Esophagus squamous epithelium (tissue), 5 donors: ENCODE measurements at places on chromosomes 11 and 22. TPM values are rescaled to one million over a fixed set of nuclear protein-coding genes. Genes with fewer than 3 reads are reported as not detected.

DNA sequence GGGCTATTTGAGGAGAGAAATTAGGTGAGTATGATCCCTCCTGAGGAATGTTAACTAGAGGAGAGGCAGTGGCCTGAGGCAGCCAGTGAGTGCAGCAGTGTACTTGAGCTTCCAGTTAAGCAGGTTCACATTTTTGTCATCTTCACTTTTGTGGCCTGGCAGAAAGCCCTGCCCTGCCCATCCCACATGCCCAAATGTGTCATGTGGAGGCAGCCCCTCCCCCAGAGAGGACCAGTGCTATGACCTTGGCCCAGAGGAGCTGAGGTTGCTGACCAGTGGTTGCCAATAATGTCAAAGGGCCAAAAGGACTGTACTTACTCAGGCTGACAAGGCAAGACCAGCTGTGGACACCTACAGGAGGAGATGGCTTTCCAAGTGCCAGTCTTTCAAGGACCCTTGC, 17.6 kb upstream of the GRK2 start:
- no peak for DNase-seq

DNA sequence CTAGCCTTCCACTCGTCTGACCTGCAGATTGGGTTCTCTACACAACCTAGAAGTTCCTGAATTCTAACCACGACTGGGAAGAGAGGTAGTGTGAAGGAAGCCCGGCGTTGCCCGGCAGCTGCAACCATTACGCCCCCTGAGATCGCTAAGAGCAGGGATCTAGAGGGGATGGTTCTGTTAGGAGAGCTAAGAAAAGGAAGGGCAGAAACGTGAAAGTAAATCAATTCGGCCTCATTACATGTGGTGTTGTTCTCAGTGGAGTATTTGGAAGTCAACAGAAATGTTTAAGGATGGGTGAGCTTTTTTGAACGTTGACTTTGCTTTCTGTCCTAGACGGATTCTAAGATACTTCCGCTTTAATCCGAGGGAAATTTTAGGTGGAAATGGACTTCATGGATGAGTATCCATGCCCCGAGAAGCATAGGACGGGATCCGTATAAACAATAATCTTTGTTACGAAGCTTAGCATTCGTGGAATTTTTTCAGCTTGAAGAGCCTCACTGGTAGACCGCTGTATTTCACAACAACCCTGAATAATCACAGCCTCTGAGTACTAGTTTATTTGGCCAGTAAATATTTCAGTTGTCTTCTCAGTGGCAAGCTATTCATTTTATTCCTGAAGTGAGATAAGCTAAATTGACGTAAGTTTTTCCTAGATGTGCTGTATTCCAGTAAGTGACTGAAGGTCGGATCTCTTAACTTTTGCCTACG, 629 bp downstream of the ATP5MG start:
- DNase-seq, result no peak

DNA sequence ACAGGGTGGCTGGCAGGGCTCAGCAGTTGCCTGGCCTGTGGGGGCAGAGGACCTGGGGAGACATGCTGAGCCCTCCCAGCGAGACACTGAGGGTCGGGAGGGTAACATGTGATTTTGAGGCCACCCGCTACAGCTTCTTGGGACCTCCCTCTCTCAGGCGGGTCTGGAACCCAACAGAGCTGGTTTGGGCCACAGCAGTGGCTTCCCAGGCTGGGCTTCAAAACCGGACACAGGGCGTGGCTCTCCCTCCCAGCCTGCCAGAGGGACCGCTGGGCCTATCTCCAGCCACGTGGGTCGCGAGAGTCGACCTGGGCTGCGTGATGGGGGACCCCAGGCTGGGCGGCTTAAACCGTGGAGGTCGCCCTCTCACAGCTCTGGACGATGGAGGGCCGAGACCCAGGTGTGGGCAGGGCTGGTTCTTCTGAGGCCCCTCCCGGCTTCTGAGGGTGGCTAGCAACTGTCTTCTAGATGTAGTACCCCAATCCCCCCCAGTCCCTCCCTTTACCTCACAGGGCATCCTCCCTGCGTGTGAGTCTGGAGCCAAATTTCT, 91.7 kb downstream of the KCNQ1 start:
- no peak for DNase-seq

- no peak for DNase-seq
Observed at GRCh38 chr22:19700790-19701419, 13.4 kb upstream of the SEPTIN5 start.

Gene CNIH2
- total RNA-seq, result not detected
